H9 (cell line): ENCODE measurements at places on chromosomes 2 and 18.

GRCh38 chr18:11661430-11661829 is 27.6 kb upstream of the GNAL start:
- DNase-seq: no peak

GRCh38 chr2:23541503-23542229 is 156.7 kb downstream of the KLHL29 start:
- no peak for DNase-seq

DNA sequence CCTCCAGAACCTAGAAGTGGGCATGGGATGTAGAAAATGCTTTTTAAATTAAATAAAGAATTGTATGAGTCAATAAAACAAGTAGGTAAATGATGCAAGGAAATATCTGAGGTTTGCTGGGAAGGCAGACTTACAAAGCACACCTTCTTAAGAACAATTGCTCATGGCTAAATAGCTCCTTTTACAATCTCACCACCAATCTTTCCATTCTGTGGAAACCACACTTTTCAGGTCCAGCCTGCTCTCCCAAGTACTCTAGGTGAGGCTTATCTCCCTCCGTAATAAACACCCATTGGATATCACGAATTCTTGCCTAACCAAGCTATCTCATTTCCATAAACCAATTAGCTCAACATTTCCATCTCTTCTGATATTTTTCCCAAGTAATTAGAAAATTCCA is 91.5 kb upstream of the SLC8A1 start:
- DNase-seq: no peak

DNA sequence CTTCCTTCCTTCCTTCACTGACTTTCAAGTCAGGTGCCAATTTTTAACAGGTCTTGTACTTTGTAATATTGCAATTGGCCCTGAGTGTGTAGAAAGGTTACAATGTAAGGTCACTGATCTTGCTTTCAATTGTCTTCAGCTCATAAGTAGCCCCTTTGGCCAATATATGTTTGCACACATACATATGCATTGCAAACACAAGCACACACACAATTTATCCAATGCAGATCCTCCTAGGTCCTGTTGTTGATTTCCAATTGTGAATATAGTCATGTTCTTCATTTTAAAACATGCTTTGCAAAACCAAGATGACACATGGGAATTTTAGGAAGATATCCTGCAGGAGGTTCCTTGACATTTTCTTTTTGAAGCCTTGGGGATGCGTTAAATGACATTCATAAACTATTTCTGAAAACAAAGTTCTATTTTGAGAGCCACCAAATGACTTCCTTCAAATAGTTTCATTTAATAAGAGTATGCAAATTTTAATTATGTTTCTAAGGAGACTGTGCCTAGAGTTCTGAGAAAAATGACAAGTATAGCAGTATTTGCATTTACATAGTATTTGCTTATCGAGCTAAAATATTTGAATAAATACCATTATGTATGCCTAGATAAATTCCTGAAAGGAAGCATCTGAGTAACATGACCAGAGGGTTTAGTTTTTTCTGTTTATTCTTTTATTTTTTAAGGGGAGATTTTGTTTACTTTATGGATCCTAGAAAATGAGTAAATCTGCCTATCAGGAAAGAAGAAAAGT is 117.1 kb upstream of the TMEFF2 start:
- no peak for DNase-seq

GRCh38 chr18:2396162-2396505 is 175.2 kb downstream of the METTL4 start:
- DNase-seq: no peak

DNA sequence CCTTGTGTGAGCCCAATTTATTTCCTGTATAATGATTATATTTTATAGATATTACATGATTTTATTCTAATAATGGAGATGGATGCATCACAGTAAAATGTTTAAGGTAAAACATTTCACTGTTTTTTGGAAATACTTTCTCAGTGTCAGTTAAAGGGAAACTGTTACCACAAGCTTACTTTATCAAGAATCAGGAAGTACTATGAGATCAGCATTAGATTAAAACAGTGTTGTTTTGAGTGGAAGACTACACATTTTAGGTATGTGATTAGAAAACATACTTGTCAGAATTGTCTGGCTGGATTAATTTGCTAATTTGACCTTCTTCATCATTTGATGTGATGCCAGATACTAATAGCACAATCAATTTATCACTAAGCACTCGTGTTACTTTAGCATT is at the start of gene HRH4:
TSS of gene HRH4 (plus strand) at position 250 of the 400 bp plus-strand sequence. CDS start at position 342, 92 bp downstream.
- DNase-seq: no peak

DNA sequence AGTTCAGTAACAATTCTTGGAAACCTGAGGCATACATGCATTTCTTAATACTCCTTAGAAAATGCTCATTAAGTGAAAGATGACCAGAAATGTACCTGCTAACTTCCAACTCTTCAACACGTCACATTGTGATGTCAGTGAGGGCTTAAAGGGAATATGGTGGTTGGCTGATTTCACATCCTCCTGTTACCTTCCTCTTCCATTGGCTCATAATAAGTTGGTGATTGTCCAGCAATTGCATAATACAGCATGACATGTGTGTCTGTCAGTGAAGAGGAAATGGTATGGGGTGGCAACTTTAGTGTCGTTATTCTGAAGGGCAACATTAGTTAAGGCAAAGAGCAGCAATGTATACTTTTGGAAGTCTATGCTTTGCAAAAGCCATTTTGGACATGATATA is 26.0 kb downstream of the PLEK start:
- no peak for DNase-seq

DNA sequence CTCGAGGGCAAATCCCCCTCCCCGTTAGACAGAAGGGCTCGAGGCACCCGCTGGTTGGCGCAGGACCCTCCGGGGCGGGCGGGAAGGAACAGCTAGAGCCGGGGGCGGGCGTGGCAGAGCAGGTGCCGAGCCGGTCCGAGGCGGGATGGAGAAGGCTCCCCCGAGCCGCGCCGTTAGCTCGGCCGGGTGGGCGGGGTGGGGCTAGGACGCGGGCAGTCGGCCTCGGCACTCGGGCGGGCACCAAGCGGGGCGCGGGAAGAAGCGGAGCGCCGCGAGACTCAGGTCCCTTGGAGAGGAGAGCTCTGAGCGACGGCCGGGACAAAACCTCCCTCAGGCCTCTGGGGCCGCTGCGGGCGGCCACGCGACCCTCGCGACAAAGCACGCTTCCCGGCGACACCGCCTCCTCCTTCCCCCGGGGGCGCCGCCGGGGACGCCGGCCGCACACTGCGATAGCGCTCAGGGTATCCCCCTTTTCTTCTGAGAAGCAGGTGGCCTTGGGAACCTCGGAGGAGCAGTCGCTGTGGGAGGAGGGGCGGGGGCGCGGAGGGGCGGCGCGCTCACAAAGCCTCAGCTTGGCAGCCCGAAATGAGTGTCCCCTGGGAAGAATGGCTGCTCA is 721 bp downstream of the FHOD3 start:
- DNase-seq: peak; percentile 60

DNA sequence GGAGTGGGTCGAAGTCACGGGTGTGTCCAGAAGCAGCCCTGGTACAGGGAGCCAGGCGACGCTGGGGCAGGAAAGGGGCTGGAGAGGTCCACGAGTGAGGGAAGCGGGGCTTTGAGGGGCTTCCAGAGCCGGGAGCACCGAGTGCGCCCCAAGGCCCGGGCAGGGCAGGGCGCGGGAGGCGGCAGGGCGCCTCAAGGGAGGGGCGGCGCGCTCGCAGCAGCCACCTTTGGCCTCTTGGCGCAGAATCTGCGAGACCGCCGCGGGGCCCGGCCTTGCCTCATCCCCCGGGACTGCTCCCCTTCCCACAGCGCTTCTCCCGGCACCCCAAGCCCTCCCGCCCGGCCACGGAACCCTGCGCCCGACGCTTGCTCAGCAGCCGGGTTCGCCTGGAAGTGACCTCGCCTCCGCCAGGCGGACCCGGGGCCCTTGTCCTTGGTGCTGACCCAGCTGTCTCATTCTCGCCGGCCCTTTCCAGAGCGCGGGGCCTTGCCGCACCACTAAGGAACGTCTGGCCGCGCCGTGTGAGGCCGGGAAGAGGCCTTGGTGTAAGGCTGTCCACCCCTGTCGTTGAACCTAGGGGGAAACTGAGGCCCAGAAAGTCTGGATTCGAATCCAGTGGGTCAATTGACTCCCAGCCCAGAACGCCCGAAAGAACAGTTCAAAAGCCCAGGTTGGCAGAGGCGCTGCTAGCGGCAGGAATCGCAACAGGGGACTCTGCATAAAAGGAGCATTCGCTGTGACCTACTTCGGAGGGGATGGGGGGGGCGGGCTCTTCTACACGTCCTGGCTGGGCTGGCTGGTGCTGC is 584 bp upstream of the DNER start:
- peak; percentile 89 for DNase-seq

GRCh38 chr2:188378371-188378950 is 86.8 kb downstream of the GULP1 start:
- DNase-seq: no peak
